Activated CD8-positive, alpha-beta T cell treated with anti-CD3 and anti-CD28 coated beads, Interleukin-2, amount 10 ng/mL, durations not matched to agents 7 days and 5 days (primary cell): ENCODE measurements at places on chromosomes 11 and 22.

DNA sequence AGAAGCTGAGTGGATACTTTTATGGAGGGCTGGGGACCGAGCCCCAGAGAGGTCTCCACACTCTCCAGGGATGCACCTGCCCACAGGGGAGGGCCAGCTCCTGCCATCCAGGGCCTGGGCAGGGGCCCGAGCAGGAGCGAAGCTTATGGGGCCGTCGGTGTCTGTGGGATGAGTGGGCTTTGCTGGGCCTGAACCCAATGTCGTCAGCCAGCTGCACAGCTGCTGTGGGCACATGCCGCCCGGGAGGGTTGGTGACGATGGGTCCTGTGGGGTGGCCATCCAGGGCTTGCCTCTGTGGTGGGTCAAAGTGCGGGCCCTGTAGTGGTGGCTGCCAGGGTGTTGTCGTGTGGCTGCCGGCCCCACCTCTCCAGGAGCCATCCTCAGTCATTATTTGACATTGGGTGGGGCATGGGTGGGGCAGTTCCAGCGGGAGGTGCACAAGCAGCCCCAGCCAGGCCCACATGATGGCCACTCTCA is 447.1 kb downstream of the TBC1D22A start:
- no peak overlapping the region for H3K27ac ChIP-seq
- H3K4me3 ChIP-seq = no peak overlapping the region
- H3K36me3 ChIP-seq = no peaks in the 10 kb centered on the region
- DNase-seq = no peak

GRCh38 chr11:5891216-5891800 is 1.7 kb upstream of the OR52E5 start:
- no peaks in the 10 kb centered on the region for H3K4me1 ChIP-seq
- no peak overlapping the region for H3K27ac ChIP-seq
- no peaks in the 10 kb centered on the region for H3K36me3 ChIP-seq
- no peak overlapping the region for H3K4me3 ChIP-seq
- DNase-seq = no peak

- H3K36me3 ChIP-seq = peaks cover under 1% of the 10 kb centered on the region
- DNase-seq = no peak
- H3K4me3 ChIP-seq = no peak overlapping the region
- peaks cover 35% of the 10 kb centered on the region for H3K4me1 ChIP-seq
- no peak overlapping the region for H3K27ac ChIP-seq
These were observed 3.4 kb upstream of the NR1H3 start for GRCh38 chr11:47254386-47254785.

- H3K27ac ChIP-seq = no peak overlapping the region
- no peaks in the 10 kb centered on the region for H3K36me3 ChIP-seq
These were observed 377.2 kb downstream of the CTTN start for GRCh38 chr11:70775386-70776075.

GRCh38 chr11:109148669-109149068 is 273.3 kb upstream of the C11orf87 start:
- DNase-seq = no peak
- no peak overlapping the region for H3K4me3 ChIP-seq
- H3K36me3 ChIP-seq = no peaks in the 10 kb centered on the region
- no peak overlapping the region for H3K27ac ChIP-seq

DNA sequence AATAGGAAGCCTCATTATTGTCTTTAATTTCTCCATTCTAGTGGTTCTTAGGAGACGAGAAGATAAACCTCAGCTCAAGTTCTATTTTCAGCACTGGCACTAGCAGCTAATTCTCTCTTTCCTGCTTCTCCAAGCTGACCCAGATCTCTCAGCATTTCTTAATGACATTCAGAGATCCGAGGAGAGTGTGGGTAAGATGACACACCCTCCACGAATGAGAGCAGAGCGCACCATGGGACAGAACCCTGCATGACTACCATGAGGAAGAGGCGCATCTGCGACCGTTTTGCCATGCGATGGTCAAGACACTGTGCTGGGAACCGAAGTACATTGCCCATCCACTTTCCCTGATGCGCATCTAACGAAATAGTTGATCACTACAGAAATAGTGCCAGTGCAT is 241.8 kb downstream of the LARGE1 start:
- no peak overlapping the region for H3K27ac ChIP-seq
- no peak overlapping the region for H3K4me3 ChIP-seq
- no peaks in the 10 kb centered on the region for H3K4me1 ChIP-seq
- DNase-seq = no peak

DNA sequence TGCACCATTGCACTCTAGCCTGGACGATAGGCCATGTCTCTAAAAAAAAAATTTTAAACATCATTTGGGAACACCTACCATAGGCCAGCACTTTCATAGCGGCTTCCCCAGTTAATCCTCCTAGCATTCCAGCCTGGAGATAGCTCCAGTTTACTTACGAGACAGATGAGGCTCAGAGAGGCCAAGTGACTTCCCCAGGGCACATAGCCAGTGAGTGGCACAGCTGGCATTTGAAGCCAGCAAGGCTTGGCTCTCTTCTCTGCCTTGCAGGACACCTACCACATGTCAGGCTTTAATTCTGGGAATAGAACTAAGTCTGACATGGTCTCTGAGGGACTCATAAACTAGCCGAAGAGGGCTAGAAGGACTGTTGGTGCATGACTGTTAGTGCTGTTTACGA is 4.9 kb upstream of the TAGLN start:
- no peak for DNase-seq
- no peak overlapping the region for H3K4me3 ChIP-seq
- peaks cover 5% of the 10 kb centered on the region for H3K4me1 ChIP-seq
- H3K27ac ChIP-seq = no peak overlapping the region

GRCh38 chr11:95501761-95502266 is 270.8 kb upstream of the SESN3 start:
- peaks cover 9% of the 10 kb centered on the region for H3K4me1 ChIP-seq
- no peak for DNase-seq
- no peaks in the 10 kb centered on the region for H3K27me3 ChIP-seq

DNA sequence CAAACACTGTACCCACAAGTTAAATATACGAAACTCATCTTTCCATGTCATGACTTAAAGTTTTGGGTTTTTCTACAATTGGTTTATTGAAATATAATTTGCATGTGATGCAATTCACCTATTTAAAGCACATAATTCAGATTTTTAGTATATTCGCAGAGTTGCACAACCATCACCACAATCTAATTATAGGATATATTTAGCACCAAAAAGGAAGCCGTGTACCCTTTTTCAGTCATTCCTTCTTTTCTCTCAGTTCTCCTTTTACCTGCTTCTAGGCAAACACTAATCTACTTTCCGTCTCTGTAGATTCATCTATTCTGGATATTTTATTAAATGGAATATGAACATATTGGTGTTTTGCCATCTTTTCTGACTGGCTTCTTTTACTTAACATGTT is 1458.1 kb upstream of the TENM4 start:
- H3K36me3 ChIP-seq = no peaks in the 10 kb centered on the region
- no peaks in the 10 kb centered on the region for H3K4me1 ChIP-seq
- no peak overlapping the region for H3K4me3 ChIP-seq
- H3K27me3 ChIP-seq = no peaks in the 10 kb centered on the region
- no peak overlapping the region for H3K27ac ChIP-seq

DNA sequence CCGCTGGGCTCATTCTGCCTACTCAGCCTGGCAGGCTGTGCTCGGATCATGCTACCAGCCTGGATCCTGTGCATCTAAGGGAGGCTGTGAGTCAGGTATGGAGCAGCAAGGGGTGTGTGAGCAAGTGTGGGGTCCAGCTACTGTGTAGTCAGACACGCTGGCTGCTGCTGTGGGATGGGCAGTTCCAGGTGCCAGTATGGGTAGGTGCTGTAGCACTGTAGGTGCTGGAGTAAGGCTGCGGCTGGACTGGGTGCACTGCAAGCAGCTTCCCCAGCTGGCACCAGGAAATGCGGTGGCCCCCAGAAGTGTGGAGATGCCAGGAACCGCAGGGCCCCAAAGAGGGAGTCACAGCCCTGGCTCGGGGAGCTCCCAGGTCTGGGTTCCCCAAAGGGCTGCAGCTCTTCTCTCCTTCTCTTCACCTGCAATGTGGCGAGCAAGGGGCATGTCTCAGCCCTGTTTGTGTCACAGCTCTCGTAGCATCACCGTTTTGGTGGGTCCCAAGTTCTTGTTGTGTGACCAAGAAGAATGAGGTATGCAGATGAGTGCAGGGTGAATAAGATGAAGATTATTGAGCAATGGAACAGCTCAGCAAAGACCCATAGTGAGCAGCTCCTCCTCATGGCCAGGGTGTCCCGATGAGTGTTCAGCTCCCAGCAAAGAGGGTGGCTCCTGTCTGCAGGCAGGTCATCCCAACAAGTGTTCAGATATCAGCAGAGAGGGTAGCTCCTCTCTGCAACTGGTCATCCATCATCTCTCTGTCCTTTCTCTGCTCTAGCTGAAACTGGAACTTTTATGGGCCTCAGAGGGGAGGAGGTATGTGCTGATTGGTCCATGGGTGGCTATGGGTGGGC is 462.9 kb downstream of the TBC1D22A start:
- DNase-seq = no peak
- no peak overlapping the region for H3K4me3 ChIP-seq
- H3K4me1 ChIP-seq = no peaks in the 10 kb centered on the region
- H3K27me3 ChIP-seq = peaks cover 4% of the 10 kb centered on the region
- H3K36me3 ChIP-seq = no peaks in the 10 kb centered on the region

DNA sequence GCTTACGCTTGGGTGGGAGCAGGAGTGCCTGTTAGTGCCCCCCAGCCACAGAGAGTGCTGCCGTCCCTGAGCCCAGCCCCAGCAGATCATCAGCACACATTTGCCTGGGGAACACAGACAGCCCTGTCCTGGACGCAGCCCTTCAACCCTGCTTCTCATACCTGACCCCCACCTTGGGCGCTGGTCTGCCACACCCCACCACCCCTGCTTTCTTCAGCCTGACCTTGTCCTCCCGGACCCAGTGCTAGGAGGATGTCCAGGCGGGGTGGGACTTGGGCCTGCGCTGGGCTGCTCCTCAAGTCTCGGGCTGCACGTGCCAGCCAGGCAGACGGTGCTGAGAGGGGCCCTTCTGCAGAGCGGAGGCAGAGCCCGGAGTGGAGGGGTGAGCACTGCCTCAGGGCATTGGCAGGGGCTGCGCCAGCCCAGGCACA is 119.2 kb downstream of the KCNQ1OT1 start:
- no peaks in the 10 kb centered on the region for H3K4me1 ChIP-seq
- no peaks in the 10 kb centered on the region for H3K36me3 ChIP-seq
- H3K4me3 ChIP-seq = no peak overlapping the region
- H3K27ac ChIP-seq = no peak overlapping the region
- no peak for DNase-seq

DNA sequence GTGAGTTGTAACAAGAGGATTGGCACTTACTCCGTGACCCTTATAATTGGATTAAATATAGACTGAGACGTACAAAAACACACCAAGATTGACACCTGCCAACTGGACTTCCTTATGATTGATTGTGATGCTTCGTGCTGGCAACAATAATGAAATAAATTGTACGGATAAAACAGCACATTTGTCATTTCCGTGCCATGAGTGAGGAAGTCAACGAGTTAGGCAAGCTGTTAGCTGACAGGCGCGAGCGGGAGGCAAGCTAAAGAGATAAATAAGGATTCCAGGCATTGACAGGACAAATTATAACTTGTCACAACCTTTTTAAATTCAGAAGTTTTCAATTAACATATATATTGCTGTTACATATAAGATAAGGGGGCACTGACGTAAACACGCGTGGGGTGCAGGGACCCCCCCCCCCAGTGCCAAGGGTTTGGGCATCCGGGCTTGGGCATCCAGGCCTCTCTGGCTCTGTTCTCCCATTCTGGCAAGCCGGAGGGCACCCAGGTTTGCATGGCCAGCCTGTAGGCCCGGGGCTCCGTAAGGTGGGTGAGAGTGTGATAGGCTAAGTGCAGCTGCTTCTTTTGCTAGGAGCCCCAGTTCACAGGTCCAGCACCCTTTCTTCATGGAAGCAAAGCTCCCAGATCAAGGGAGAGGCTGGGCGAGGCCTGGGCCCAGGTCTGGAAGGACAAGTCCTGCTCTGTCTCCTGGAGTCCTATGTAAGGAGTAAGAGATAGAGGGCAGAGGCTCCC is 11.2 kb upstream of the PAX6 start:
- DNase-seq = no peak
- no peak overlapping the region for H3K4me3 ChIP-seq
- H3K4me1 ChIP-seq = peaks cover 4% of the 10 kb centered on the region
- no peak overlapping the region for H3K27ac ChIP-seq
- peaks cover 4% of the 10 kb centered on the region for H3K36me3 ChIP-seq

GRCh38 chr11:107665018-107665417 is 46.8 kb downstream of the SLN start:
- H3K36me3 ChIP-seq = no peaks in the 10 kb centered on the region
- H3K27ac ChIP-seq = no peak overlapping the region
- no peaks in the 10 kb centered on the region for H3K4me1 ChIP-seq
- no peak overlapping the region for H3K4me3 ChIP-seq

- no peak overlapping the region for H3K4me3 ChIP-seq
- no peaks in the 10 kb centered on the region for H3K27me3 ChIP-seq
- no peak for DNase-seq
- H3K4me1 ChIP-seq = no peaks in the 10 kb centered on the region
These were observed 162.8 kb downstream of the SHANK2 start for GRCh38 chr11:71089571-71089970.

GRCh38 chr11:31821766-31822165 is 10.6 kb upstream of the PAX6 start:
- H3K36me3 ChIP-seq = peaks cover 4% of the 10 kb centered on the region
- no peak overlapping the region for H3K27ac ChIP-seq
- no peak for DNase-seq
- H3K27me3 ChIP-seq = peaks cover 79% of the 10 kb centered on the region

DNA sequence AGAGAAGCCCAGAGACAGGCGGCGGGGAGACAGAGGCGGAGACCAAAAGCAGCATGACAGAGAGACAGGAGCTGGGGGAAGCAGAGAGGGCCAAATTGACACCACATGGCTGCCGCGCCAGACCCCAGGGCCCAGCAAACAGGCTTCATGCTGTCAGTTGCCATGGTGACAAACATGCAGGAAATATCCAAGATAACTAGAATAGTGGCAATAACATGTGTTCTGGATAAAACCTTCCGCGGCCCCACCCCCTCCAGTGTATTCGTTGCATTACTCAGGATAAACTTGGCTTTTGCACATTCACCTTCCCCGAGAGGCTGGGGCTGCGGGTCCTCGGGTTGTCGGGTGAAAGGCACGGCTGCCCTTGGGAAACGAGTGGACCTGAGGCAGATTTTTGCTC is 49.9 kb upstream of the CDON start:
- DNase-seq = no peak
- H3K27ac ChIP-seq = no peak overlapping the region
- no peaks in the 10 kb centered on the region for H3K27me3 ChIP-seq
- H3K4me1 ChIP-seq = no peaks in the 10 kb centered on the region
